ENCODE measurements at places on chromosomes 3 and 15. TPM values are rescaled to one million over a fixed set of nuclear protein-coding genes. Genes with fewer than 3 reads are reported as not detected.

DNA sequence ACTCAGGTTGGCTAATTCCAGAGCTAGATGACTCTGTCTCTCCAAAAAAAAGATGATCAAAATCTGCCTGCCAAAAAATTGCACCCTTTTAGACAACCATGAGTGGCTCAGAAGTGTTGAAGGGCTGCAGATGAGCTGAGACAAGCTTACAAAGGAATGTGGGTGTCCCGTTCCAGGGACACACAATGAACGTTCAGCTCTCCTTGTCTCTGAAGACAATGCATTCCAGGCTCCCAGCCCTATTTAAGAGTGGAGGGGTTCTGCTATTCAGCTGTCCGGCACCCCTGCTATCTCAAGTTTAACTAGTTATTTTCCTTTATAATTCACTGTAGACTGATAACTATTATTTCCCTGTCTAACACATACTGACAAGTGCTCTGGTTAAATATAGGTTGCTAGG, 355.1 kb upstream of the WNT5A start:
- H3K27me3 ChIP-seq = no peaks in the 10 kb centered on the region
- DNase-seq = peak; percentile 76
- no peak overlapping the region for H3K4me3 ChIP-seq

The WDR72 gene
- total RNA-seq = 2.3 TPM

The PPARG gene
- total RNA-seq = 0.50 TPM

DNA sequence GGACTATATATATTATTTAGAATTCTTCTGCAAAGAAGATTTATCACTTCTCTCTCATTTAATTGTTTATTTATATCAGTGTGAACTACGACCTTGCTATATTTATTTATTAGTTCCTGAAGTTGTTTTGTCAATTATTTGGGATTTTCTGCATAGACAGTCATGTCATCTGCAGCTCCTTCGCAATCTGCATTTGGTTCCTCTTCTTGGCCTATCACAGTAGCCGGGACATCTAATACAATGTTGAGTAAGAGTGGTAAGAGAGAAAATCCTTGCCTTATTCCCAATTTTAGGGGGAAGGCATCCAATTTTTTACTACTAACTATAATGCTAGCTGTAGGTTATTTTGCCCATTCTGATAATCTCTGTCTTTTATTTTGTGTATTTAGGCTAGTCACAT, 39.4 kb downstream of the FOXL2 start:
- no peaks in the 10 kb centered on the region for H3K27me3 ChIP-seq
- H3K4me1 ChIP-seq = no peaks in the 10 kb centered on the region
- H3K4me3 ChIP-seq = no peak overlapping the region
- no peaks in the 10 kb centered on the region for H3K36me3 ChIP-seq
- H3K27ac ChIP-seq = no peak overlapping the region

The MAP1A gene
- 4.0 TPM for total RNA-seq

The TP63 gene
- not detected for total RNA-seq

The ZNF502 gene
- total RNA-seq = 3.6 TPM

The OCA2 gene
- total RNA-seq = 1.0 TPM

- H3K4me1 ChIP-seq = peaks cover 7% of the 10 kb centered on the region
- no peak overlapping the region for H3K4me3 ChIP-seq
- no peaks in the 10 kb centered on the region for H3K27me3 ChIP-seq
- H3K27ac ChIP-seq = no peak overlapping the region
- H3K36me3 ChIP-seq = no peaks in the 10 kb centered on the region
- DNase-seq = no peak
Measured at GRCh38 chr3:192433704-192434103, 293.6 kb downstream of the FGF12 start.

DNA sequence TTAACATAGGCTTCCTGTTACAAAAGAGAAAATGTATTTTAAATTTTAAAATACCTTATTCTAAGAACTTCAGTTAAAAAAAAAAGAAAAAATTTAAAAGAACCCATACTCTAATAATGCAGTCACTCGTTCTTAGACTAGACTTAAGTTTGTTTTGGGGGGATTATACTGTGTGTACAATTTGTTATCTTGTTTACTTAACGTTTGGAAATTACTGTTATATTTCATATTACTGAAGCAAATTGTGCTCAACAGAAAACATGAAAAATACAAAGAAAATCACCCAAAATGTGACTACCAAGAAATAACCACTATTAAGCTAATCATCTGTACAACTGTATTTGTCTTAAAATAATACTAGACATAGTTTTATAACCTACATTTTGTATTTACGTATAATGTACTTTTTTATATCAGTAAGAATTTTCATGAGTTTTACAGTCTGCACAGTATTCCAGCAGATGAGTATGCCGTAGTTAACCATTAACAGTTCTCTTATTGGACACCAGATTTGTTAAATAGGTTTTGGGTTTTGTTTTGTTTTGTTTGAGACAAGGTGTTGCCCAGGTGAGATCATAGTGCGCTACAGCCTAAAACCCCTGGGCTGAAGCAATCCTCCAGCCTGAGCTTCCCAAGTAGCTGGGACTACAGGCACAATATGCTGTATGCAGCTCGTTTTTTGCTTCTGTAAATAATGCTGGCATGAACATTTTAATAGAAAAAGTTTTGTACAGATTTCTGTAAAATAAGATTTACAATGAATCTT, 88.8 kb upstream of the CHD2 start:
- no peak for DNase-seq
- H3K36me3 ChIP-seq = no peaks in the 10 kb centered on the region
- peak overlapping the region; percentile 100 for H3K27ac ChIP-seq
- peak overlapping the region; percentile 56 for H3K4me3 ChIP-seq
- H3K4me1 ChIP-seq = peaks cover 34% of the 10 kb centered on the region

The PLCD1 gene
- total RNA-seq = 38.6 TPM

DNA sequence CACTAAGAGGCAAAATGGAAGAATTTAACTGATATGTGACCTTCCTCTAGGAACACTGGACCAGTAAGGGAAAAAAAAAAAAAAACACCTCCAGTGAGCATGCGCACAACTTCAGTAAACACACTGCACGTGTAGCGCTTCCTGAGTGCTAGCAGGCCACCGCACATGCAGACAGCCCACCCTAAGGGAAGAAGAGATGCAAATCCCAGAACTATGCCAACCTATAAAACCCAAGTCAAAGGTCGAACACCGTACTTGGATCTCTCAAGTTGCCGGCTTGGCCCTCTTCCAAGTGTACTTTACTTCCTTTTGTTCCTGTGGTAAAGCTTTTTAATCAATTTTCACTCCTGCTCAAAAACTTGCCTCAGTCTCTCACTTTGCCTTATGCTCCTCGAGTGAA, 64.5 kb upstream of the CADPS start:
- no peak overlapping the region for H3K4me3 ChIP-seq
- no peak for DNase-seq
- no peak overlapping the region for H3K27ac ChIP-seq
- H3K4me1 ChIP-seq = peaks cover 20% of the 10 kb centered on the region
- no peaks in the 10 kb centered on the region for H3K36me3 ChIP-seq
- no peaks in the 10 kb centered on the region for H3K27me3 ChIP-seq

GRCh38 chr15:63869371-63870042, 35.8 kb upstream of the HERC1 start:
- H3K4me1 ChIP-seq = peaks cover 3% of the 10 kb centered on the region
- no peaks in the 10 kb centered on the region for H3K36me3 ChIP-seq
- no peaks in the 10 kb centered on the region for H3K27me3 ChIP-seq
- DNase-seq = no peak
- H3K27ac ChIP-seq = no peak overlapping the region
- no peak overlapping the region for H3K4me3 ChIP-seq

The PCLAF gene
- 119 TPM for total RNA-seq

DNA sequence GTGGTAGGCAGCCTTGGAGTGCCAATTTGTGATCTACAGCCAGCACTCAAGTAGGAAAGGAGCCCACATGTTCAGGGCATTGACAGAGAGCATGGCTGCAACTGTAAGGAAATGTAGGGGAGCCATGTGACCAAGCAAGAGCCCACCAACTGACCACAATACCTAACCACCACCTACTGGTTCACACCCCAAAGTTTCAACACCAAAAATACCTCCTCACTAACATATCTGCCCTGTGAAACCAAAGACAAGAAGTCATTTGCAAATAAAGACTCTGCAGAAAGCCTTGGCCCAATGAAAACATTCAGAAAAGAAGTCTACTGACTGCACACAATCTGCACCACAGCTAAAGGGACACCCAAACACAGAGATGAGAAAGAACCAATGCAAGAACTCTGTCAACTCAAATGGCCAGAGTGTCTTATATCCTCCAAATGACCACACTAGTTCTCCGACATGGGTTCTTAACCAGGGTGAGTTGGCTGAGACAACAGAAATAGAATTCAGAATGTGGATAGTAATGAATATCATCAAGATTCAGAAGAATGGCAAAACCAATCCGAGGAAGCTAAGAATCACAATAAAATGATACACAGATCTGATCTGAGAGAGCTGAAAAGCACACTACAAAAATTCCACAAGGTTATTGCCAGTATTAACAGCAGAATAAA, 40.6 kb downstream of the SLC9C1 start:
- H3K36me3 ChIP-seq = no peaks in the 10 kb centered on the region
- H3K4me3 ChIP-seq = no peak overlapping the region
- H3K27ac ChIP-seq = no peak overlapping the region
- no peaks in the 10 kb centered on the region for H3K4me1 ChIP-seq
- H3K27me3 ChIP-seq = no peaks in the 10 kb centered on the region

The IP6K1 gene
- 41.2 TPM for total RNA-seq

GRCh38 chr3:156149876-156150275, 29.5 kb downstream of the KCNAB1 start:
- peak; percentile 12 for DNase-seq
- no peak overlapping the region for H3K27ac ChIP-seq
- H3K36me3 ChIP-seq = no peaks in the 10 kb centered on the region
- H3K27me3 ChIP-seq = no peaks in the 10 kb centered on the region

The POLQ gene
- 15.6 TPM for total RNA-seq

GRCh38 chr3:168722091-168722490, 626.4 kb upstream of the GOLIM4 start:
- H3K4me3 ChIP-seq = no peak overlapping the region
- no peaks in the 10 kb centered on the region for H3K36me3 ChIP-seq
- no peaks in the 10 kb centered on the region for H3K4me1 ChIP-seq
- no peak overlapping the region for H3K27ac ChIP-seq
- DNase-seq = no peak

Data from neural progenitor cell (in vitro differentiated cells).